GOT3 (cell line): ENCODE measurements at places on chromosomes 4 and X.

DNA sequence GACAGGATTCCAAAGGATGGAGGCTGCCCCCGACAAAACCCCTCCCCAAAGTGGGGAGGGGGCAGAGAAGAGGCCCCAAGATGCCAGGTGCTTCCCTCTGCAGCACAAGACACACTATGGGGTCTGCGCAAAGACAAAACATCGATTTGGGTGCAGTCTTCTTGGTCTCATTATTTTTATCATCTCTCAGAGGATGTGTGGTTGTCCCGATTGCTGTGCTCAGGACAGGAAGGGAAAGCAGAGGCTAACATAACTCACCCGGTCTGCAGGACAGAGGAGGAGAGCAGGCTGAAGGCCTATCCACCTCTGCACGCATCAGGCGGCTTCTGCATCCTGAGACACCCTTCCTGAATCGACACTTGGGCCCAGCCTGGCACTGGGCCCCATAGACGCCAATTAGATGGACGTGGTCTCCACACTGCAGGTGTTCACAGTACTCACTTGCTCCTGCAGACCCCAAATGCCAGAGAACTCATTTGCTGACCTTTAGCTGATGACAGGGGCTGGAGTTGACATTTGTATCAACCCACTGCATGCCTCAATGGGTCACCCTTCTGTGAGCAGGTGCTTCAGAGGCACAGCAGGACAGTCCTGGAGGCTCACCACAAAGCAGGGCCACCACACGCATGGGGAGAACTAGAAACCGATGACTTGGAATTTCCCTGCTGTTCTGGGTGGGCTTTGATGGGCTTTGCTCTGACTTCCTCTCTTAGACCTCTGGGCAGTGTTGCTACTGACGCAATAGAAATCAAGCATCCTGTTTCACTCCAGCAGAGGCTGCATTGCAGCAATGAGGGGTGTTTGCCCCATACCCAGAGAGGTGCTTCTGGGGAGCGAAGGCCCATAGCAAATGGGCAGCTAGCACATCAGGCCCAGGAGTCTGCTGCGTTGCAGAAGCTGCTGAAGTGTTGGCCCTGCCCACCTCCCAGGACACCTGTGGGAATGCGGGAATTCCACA lies 96.3 kb upstream of the ENPP6 start:
- DNase-seq = no peak

GRCh38 chrX:22399437-22400192 lies 126.9 kb downstream of the CBLL2 start:
- no peak for DNase-seq

GRCh38 chr4:96698831-96699230 lies 858.9 kb downstream of the PDHA2 start:
- no peak for DNase-seq

- no peak for DNase-seq
Observed at GRCh38 chrX:72005046-72005445, 94.4 kb downstream of the NHSL2 start.

- DNase-seq = no peak
Observed at GRCh38 chr4:53576676-53577372, 14.5 kb downstream of the LNX1 start.

GRCh38 chr4:825063-825970 lies 612 bp downstream of the CPLX1 start:
- DNase-seq = no peak

GRCh38 chr4:119008761-119009160 lies 120.1 kb downstream of the SYNPO2 start:
- no peak for DNase-seq

- no peak for DNase-seq
Observed at GRCh38 chr4:157983300-157983699, 189.5 kb downstream of the GASK1B start.

DNA sequence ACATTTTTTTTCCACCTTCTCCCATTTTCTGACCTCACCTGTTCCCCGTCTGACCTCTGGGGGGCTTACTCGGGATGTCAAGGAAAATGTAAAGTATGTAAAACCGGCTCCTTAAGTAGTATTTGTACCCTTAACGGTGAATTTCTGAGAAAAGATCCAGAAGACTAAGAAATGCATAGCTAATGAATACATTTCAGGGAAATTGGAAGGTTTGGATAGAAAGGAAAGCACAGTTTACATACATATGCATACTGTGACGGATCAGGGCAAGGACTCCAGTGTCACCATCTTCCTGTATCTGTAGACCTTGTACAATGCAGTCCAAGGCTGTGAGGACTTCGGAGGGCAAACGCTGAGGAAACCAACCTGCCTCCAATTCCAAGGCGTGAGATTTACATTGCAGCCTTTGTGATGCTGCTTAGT lies 2185.9 kb upstream of the TENM3 start:
- no peak for DNase-seq

- no peak for DNase-seq
Observed at GRCh38 chr4:15914291-15914690, 24.2 kb downstream of the FGFBP1 start.

GRCh38 chrX:141732031-141732430 lies 33.5 kb upstream of the SPANXD start:
- no peak for DNase-seq

- DNase-seq = no peak
Observed at GRCh38 chr4:158729716-158730559, 6.7 kb upstream of the PPID start.

DNA sequence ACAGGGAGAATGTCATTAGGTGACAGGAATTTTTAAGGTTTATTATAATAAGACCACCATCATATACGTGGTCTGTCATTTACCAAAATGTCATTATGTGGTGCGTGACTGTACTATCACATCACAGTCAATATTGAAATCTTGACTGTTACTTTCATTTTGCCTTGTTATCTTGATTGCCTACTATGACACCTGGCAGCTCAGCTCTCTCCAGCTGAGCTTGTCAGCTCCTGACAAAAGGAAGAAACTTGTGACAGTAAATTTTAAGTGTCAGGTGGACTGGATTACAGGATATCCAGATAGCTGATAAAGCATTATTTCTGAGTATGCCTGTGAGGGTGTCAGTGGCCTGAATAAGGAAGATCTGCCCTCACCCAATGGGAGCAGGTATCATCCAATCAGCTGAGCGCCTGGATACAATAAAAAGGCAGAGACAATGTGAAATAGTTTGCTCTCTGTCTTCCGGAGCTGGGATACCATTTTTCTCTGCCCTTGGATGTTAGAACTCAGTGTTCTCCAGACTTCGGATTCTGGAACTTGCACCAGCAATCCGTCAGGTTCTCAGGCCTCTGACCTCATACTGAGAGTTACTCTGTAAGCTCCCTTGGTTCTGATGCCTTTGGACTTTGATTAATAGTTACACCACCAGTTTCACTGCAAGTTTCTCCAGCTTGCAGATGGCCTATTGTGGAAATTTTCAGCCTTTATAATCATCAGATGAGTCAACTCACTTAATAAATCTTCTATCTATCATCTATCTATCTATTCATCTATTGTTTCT lies 1454.7 kb upstream of the IGFBP7 start:
- DNase-seq = no peak

- no peak for DNase-seq
Observed at GRCh38 chr4:145933134-145933533, 5.5 kb downstream of the ZNF827 start.

DNA sequence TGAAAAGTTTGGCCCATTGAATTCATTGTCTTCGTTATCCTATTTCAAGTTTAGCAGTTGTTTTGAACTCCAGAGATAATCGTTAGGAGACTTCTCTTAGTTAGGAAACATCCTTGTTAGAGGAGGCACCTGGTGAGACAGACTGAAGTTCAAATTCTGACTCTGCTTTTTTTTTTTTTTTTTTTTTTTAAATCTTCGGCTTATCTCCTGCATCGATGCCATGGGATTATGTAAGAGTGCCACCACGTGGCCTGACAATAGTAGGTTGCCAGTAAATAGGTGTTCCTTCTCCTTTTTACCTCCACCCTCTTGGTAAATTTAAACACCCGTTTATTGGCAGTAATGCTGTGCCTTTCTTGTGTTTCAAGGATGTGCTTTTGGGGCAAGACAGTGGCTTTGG lies 149.3 kb downstream of the SOWAHB start:
- no peak for DNase-seq

DNA sequence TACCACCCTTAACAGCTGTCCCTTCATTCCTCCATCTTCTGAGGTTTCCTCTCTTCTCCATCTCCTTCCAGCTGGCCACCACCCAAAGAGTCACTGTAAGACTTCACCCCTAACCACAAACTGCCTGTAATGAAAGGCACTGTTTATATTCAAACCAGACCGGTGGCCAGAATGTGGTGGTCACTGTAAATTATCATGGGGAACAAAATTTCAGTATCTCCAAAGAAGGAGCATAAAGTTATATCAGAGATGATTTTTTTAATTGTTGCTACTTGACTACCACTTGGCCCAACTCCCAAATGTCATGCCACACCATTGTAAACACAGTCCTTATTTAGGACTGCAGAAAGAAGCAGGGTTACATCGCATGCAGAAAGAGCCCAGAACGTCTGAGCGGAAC lies 44.8 kb downstream of the SMARCA1 start:
- DNase-seq = no peak

DNA sequence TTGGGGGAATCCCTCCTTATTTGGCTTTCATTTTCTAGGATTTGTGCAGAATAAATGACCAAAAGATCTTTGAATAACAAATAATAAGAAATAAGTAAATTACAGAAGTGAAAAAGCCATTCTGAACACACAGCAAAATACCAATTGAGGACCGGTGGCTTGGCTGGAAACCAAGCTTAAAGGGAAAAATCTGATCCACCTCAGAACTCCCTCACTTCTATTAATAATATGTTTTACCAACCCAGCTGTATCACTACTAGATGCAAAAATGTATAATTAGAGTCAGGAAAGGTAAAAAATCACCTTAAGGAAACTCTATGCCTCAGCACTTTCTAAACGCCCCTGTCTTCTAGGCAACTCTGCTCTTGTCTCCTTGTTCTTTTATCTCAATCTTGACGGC lies 77.3 kb downstream of the TSPAN5 start:
- no peak for DNase-seq

GRCh38 chr4:38805530-38806145 lies 1.0 kb upstream of the TLR1 start:
- no peak for DNase-seq

- no peak for DNase-seq
Observed at GRCh38 chr4:146049802-146050201, 111.2 kb upstream of the ZNF827 start.

- no peak for DNase-seq
Observed at GRCh38 chr4:128830906-128831503, 21.5 kb downstream of the JADE1 start.

GRCh38 chr4:95516528-95517017 lies 32.2 kb downstream of the UNC5C start:
- DNase-seq = no peak

DNA sequence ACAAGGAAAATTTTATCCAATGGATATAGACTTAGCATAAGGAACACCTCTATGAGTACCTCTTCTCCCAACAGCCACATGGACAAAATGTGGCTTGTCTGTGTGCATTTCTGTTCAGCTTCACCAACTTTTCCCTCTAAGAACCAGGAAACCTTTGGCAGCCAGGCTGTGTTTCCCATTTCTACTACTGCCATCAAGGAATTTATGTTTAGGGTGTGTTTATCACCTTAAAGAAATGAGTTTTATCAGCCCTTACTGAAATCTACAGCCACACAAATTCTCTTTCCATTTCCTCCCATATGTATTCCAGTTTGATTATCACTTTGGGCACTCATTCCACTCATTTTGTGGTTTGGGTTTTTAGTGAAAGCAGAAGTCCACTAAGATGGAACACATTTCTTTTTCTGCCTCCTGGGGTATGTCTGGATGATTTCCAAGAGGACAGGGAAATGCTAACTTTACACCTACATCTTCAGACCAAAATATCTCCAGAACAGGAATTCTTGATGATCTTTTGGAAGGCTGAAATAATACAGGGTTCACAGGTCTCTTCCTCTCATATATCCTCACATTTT lies 82.6 kb upstream of the MAOA start:
- no peak for DNase-seq

DNA sequence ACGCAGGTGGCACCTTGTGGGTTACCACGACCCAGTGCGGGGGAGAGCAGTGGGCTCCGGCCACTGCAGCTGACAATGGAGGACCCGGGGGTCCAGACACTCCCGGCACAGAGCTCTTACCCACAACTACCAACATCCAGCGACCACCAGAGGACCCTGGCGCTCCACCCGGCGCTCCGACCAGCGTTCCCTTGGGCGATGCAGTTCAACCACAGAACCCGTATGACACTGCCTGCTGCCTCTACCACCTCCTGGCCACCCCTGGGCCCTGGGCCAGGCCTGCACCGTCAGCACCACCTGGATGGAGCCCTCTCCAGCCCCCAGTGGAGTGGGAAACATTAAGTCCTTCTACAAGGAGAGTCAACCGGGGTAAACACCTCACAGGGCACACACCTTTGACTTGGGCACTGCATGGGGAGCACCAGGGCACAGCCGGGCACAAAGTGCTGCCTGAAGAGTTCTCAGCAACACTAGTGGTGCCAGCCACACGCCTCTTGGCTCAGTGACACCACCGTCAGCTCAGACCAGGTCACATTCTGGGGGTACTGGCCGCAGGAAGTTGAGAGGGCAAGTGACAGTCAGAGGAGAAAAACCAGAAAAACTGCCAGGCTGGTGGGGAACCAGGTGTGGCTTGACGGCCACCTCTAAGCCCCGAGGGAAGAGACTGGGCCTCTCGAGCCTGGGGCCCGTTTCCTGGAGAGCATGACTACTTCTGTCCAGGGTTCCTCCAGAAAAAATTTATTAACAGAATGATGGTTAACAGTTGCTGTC lies 2.6 kb downstream of the CTBP1 start:
- no peak for DNase-seq

DNA sequence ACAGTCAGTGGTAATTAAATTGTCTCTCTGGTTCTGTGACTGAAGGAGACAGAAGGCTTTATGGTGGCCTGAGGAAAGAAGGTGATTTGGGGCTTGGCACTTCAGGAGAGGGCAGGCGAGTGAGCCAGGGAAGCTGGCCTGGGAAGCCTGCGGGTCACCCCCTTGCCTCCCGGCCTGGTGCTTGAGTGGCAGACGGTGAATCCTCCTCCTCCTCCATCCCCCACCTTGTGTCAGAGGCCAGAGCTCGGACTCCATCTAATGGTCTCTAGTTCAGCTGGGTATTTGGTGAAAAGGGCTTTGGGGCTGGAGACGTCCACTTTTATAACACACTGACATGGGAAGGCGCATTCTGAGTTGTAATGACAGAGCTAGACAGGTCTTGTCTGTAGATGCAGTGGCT lies 8.7 kb downstream of the TMEM187 start:
- no peak for DNase-seq

DNA sequence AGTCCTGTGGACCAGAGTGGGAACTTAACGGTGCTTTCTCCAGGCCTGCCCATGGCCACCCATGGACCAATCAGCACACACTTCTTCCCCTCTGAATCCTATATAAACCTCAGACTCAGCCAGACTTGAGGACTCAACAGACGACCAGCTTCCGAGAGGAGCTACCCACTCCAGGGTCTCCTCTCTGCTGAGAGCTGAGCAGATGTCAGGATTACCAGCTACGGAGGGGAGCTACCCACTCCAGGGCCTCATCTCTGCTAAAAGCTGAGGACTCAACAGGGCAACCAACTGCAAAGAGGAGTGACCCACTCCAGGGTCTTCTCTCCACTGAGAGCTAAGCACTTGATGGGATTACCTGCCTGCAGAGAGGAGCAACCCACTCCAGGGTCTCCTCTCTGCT lies 80.0 kb upstream of the DDX60 start:
- no peak for DNase-seq

- no peak for DNase-seq
Observed at GRCh38 chrX:45591650-45592049, 391.0 kb upstream of the DIPK2B start.

- peak; percentile 75 for DNase-seq
Observed at GRCh38 chrX:103687073-103687695, 685 bp upstream of the MORF4L2 start.

GRCh38 chrX:77447653-77448569 lies 722 bp downstream of the FGF16 start:
- DNase-seq = no peak
